Epithelial cell of esophagus (primary cell): ENCODE measurements at places on chromosomes 7 and 10.
A peak's percentile ranks its signal among the peaks of the same experiment; 100 is the strongest.

GRCh38 chr7:20307119-20307518 lies 23.6 kb upstream of the ITGB8 start:
- peak; percentile 4 for DNase-seq

DNA sequence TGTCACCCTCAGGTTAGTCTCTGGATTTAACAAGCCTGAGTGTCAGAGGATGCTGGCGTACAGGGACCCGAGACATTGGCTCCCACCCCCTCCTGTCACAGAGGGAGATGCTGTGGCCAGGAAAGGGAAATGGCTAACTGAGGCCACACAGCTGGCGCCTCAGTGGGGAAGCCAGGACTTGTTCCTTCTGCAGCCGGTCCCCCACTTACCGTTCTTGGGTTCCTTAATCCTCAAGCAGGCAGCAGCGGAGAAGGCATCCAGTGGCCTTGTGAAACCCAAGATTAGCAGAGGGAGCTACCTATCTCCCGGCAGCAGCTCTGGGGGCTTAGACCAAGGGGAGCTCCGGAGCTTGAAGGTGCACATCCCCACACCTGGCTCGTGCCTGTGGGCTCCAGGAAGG lies 65.4 kb downstream of the NEURL1 start:
- no peak for DNase-seq

DNA sequence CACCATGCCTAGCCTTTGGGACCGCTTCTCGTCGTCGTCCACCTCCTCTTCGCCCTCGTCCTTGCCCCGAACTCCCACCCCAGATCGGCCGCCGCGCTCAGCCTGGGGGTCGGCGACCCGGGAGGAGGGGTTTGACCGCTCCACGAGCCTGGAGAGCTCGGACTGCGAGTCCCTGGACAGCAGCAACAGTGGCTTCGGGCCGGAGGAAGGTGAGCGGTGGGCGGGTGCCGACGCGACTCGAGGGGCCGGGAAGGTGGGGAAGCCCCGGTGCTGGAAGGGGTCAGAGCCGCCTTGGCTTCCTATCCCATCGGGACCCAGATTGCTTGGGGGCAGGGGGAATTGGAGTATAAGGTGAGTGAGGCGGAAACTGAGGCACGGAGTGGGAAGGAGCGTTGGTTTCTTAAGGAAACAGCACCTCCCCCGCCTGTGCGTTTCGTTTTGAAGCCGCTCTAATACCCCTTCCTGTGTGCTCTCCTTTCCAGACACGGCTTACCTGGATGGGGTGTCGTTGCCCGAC lies 547 bp downstream of the DDIT4 start:
- DNase-seq: no peak

- DNase-seq: no peak
These were observed 100.9 kb upstream of the DDC start for GRCh38 chr7:50666124-50666496.
